ENCODE measurements at places on chromosomes 13 and 19.

- DNase-seq, result no peak
These were observed 793.7 kb upstream of the SLITRK5 start for GRCh38 chr13:86877441-86877840.

- no peak for DNase-seq
These were observed 239.9 kb downstream of the SPRY2 start for GRCh38 chr13:80101040-80101439.

DNA sequence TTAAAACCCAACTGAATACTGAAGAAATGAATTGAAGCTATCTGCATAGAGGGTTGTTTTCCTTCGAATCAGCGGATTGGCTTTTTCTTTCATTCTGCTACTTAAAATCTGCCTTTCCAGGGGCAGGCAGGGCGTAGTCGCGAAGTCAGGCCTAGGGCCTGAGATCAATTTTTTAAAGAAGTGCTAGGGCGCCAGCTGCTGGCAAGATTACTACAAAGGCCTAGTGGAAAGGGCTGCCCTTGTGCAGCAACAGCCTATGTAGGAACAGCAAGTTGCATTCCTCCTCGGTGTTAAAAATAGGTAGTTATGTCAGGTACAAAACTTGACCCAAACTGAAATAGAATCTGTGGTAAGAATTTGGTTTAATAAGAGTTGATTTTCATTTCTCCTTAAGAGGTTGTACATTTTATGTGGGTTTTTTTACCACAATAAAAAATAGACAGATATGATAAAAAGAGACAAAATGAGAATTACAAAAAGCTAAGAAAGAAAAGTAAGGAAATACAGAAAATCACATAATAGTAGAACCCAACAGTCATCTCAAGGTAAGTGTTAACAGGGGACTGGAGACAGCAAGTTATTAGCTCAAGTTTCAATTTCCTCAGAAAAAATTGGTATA lies 9.5 kb upstream of the URAD start:
- no peak for DNase-seq

DNA sequence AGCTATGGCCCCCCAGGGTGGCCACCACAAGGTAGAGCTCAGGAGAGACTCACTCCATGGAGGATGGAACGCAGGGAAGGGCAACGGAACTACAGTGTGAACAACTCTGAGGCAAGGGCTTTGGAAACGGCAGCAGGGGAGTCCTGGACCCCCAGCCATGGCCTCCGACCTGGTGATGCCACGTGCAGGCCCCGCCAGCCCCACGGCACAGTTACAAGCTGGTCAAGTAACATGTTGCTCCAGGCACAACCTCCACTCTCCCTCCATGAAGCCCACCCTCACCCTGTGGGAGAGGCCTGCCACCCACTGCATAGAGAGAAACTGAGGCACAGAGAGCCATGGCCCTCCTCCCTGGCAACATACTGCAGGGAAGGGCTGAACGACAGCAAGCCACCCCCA lies 9.1 kb upstream of the CERS1 start:
- no peak for DNase-seq

DNA sequence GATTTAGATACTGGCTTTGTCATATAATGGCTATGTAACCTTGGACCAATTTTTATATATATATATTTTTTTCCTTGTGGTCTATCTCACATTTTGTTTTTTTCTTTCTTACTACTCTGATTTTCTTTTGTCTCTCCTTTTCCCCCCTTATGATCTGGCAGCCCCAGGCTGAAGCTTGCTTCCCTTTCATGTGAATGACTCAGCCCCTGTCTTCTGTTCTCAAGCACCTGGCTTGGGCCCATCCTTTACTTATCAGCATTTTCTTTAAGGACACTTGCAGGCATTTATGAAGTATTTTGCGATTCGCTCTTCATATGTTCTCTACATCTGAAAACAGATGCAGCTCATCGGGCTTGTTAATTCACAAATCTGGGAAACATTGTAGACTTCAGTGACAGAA lies 163.6 kb downstream of the SPRY2 start:
- DNase-seq, result no peak

DNA sequence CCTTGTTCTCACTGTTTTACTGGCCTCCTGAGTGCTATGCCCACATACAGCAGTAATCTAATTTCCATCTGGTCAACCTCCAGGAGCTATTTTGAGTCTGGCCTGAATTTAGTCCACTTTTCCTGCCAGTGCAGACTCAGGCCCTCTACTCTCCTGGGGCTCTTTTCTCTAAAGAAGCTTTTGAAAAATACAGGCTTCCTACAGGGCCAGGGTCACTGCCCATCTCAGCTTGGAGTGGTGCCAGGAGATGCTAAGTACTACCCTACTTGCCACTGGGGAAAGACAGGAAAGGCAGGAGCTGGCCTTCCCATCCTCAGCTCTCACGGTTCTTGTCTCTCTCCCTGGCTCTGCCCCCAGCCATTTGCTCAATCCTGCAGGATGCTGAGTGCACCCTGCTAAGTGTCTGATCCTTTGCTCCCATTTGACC lies 101.7 kb upstream of the SERP2 start:
- no peak for DNase-seq

- DNase-seq, result no peak
These were observed 148.5 kb downstream of the STK24 start for GRCh38 chr13:98428256-98428966.

DNA sequence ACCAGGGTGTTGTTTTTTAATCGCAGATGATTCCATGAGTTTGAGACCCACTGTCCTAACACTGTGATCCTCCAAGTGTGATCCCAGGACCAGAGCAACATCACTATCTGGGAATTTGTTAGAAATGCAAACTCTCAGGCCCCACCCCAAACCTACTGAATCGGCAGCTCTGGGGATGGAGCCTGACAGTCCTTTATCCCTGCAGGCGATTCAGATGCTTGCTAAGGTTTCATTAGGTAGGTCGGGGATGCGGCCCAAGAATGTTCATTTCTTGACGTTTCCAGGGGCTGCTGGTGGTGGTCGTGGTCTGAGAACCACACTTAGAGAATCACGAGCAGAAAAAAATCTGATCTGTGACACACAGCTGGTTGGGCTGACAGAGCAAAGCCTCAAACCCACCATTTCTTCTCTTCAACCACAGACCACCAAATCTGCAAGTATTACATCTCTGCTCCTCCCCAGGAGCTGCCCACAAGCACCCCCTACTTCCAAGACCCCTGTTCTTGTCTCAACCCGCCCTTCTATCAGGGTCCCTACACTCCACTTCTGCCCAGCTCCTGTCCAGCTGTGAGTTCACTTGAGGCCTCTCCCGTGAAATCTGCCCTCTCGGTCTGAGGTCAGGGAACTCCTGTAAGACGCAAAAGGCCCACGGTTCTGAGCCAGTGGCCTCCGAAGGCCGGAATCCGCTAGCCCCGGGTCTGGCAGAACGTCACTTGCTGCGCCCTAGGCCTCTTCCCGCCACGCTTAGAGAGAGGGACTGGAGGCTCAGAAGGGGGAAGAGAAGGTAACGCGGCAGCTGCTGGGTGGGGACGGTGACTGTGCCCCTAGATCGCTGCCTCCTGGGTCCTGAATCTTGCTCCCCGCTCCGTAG lies 1.1 kb upstream of the FARP1 start:
- DNase-seq, result no peak

DNA sequence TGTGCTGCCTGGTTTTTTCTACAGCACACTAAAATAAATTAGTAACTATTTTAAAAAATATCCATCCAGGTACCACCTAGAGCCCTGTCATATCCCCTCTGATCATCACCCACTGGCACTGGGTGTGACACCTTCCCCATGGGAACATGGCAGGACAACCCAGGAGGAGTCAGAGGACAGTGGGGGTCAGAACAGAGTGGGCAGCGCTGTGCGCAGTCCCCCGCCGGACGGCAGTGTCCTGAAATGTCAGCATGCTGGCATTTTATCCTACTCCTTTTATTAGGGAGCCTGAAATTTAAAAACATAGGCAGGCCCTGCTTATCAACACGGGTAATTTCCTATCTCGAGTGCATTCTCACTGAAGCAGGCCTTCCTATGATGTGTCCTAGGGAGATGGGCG lies 42.1 kb upstream of the GAS6 start:
- no peak for DNase-seq

DNA sequence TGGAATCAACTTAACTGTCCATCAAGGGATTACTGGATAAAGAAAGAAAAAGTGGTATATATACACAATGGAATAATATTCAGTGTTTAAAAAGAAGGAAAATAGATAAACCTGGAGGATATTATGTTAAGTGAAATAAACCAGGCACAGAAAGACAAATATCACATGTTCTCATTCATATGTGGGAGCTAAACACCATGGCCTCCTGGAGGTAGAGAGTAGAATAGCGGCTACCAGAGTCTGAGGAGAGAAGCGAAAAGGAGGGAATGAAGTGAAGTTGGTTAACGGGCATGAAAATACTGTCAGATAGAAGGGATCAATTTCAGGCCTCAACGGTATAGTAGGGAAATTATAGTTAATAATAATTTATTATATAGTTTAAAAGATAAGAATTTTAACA lies 147.5 kb upstream of the OBI1 start:
- no peak for DNase-seq

DNA sequence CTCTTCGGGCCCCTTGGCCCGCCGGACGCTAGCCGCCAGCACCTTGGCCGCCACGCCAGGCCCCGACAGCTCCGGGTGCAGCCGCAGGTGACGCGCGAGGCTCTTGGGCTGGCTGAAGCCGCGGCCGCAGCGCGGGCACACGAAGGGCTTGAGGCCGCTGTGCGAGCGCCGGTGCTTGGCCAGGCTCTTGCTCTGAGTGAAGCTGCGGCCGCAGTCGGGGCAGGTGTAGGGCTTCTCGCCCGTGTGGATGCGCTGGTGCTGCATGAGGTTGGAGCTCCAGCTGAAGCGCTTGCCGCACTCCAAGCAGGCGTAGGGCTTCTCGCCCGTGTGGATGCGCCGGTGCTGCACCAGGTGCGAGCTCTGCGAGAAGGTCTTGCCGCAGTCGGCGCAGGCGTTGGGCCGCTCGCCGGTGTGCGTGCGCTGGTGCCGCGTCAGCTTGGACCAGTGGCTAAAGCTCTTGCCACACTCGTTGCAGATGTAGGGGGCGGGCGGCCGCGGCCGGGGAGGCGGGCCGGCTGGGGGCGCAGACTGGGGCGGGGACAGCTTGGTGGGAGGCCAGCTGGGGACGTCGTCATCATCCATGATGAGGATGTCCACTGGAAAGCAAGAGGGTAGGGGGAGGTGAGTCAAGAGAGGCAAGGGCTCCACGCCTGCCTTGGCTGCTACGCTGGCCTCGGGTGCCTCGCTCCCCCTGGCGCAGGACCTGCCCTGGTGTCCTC lies 32.4 kb downstream of the ZNF787 start:
- DNase-seq, result no peak

DNA sequence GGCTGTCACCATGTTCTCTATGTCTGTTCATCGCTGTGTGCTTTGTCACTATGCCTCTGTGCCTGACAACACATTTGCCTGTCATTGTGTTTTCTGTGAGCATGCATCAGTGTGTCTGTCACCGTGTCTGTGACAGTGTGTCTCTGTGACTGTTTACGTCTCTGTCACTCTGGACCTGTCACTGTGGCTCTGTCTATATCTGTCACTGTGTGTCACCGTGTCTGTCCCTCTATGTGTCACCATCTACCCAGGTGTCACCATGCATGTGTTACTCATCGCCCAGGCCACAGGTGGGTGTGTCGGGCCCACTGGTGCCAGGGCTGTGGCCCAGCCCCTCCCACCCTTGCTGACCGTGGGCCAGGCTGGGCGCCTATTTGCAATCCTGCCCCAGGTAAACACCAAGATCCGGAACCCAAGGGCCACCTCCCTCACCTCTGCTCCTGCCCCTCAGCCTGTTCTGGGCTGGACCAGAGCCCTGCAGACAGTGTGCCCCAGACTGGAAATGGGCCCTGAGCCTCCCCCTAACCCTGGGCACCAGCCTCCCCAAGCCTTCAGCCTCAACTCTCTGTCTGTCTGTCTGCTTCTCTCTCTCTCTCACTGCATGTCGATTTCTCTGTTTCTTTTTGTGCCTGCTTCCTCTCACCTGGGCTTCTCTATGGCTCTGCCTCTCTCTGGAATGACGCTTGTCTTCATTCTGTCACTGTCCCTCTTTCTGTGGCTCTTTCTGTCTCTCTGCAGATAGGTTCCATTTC lies 7.7 kb downstream of the IRF2BP1 start:
- no peak for DNase-seq

DNA sequence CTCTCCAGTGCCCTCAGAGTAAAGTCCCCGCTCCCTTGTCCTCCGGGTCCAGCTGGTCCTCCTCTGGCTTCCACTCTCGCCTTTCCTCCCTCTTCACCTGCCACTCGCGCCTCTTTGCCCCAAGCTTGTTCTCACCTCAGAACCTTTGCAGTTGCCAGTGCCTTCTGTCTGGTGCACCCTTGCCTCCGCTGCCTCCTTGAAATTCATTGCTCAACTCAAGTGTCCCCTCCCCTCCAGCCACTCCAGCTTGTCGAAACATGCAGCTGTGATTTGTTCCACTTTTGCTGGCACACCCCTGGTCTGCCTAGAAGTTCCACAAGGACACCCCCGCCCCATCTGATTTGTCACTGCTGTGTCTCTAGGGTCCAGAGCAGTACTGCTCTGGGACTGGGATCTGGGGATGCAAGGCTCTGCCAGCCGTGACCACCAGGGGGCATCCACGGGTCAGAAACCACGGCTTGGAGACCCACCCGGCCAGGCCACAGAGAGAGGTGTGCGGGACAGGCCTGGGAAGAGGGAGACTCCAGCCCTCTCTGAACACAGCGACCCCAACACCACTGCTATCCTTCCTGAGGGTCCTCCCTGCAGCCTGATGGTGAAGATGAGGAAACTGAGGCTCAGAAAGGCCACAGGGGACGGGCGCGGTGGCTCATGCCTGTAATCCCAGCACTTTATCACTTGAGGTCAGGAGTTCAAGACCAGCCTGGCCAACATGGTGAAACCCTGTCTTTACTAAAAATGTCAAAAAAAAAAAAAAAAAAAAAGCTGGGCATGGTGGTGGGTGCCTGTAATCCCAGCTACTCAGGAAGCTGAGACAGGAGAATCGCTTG lies 49.9 kb downstream of the AP1M1 start:
- DNase-seq, result peak; percentile 75

GRCh38 chr13:27023385-27024073 lies 148.1 kb downstream of the USP12 start:
- DNase-seq, result no peak

- no peak for DNase-seq
These were observed 171.2 kb upstream of the UBL3 start for GRCh38 chr13:30021611-30022010.

DNA sequence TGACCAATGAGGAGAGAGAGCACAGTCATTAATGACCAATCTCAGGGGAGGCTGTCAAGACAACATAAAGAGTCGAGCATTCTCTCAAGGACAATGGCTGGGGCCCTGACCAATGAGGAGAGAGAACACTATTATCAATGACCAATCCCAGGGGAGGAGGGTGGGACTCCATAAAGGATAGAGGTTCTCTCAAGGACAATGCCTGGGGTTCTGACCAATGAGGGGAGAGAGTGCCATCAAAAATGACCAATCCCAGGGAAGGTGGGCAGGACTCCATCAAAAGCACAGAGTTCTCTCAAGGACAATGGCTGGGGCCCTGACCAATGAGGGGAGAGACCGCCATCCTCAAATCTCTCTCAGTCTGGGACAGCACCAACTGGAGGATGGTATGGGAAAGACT lies 3.3 kb upstream of the KLK11 start:
- no peak for DNase-seq

- DNase-seq, result no peak
These were observed 245.2 kb downstream of the DLEU7 start for GRCh38 chr13:50598338-50598737.
